Aorta (tissue), 5 donors: ENCODE measurements at places on chromosomes 5 and 9. TPM values are rescaled to one million over a fixed set of nuclear protein-coding genes. Genes with fewer than 3 reads are reported as not detected.

DNA sequence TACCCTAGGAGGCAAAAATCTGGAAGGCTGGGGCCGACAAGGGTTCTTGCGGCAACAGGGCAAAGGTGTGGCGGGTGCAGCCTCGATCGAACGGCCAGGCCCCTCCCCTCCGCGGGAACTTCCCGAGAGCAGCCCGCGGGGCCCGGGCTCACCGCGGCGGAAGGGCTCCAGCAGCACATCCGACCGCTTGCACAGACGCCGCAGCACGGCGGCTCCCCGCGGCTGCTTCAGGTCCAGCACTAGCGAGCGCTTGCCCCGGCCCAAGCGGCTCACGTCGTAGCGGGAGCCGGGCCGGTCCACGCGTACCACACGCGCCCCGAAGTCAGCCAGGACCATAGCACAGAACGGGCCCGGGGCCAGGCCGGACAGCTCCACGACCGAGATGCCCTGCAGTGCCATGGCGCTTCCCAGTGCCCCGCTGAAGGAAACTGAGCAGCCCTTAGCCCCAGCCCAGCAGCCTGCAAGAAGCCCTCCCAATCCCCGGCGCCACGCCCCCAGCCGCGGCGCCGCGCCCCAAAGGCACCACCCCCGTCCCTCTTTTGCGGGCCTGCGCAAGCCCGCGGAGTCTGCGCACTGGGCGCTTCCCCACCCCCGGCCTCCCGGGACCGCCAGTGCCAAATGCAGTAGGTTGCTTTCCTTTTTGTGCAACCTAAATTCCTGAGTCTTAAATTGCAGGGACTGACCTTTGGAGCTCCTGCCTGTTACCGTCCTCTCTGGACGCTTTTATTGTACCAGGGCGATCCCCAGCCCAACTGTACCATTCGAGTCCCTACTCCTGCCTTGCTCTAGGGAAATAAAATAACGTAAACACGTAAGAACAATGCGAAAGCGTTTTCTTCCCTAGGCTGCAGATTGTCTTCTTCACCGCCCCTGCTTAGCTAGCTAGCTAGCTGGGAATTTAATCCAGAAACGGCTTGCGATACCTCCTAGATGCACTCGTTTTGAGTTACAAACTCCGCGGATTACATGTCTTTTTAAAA, at the start of gene AMACR:
TSS of gene AMACR (minus strand) at position 430 of the 980 bp plus-strand sequence. CDS start at position 399, 31 bp downstream.
- no peaks in the 10 kb centered on the region for H3K36me3 ChIP-seq
- peak; percentile 97 for DNase-seq
- no peaks in the 10 kb centered on the region for H3K27me3 ChIP-seq

GRCh38 chr9:79280691-79281090, 291.1 kb upstream of the TLE4 start:
- no peaks in the 10 kb centered on the region for H3K27me3 ChIP-seq
- H3K4me1 ChIP-seq, result no peaks in the 10 kb centered on the region
- H3K27ac ChIP-seq, result no peak overlapping the region
- DNase-seq, result no peak
- H3K36me3 ChIP-seq, result no peaks in the 10 kb centered on the region
- no peak overlapping the region for H3K4me3 ChIP-seq

GRCh38 chr5:152358861-152359568, 46.1 kb downstream of the NMUR2 start:
- H3K4me3 ChIP-seq, result no peak overlapping the region
- H3K27ac ChIP-seq, result no peak overlapping the region
- H3K27me3 ChIP-seq, result no peaks in the 10 kb centered on the region
- H3K36me3 ChIP-seq, result no peaks in the 10 kb centered on the region
- DNase-seq, result no peak

DNA sequence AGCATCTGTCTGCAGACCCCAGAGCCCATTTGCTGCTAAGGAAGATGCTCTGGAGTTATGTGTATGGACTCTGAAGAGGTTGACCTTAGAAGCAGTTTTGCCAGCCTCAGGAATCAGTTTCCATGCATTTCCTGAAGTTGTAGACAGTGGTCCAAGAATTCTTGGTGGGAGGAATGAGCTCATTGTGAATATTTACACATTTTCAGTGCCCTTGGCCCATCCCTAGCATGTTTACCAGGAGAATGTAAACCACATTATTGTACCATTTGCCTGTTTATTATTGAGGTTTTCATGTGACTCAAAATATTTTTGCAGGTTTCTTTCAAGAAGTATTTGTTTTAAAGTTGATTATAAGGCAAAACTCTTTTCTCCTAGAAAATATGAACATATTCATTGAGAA, 93.8 kb downstream of the NXNL2 start:
- no peak for DNase-seq
- no peak overlapping the region for H3K4me3 ChIP-seq
- H3K36me3 ChIP-seq, result no peaks in the 10 kb centered on the region
- no peaks in the 10 kb centered on the region for H3K27me3 ChIP-seq
- H3K27ac ChIP-seq, result no peak overlapping the region

GRCh38 chr9:1462626-1463308, 412.6 kb downstream of the DMRT2 start:
- no peaks in the 10 kb centered on the region for H3K36me3 ChIP-seq
- H3K4me1 ChIP-seq, result no peaks in the 10 kb centered on the region
- no peak overlapping the region for H3K27ac ChIP-seq
- H3K27me3 ChIP-seq, result no peaks in the 10 kb centered on the region

DNA sequence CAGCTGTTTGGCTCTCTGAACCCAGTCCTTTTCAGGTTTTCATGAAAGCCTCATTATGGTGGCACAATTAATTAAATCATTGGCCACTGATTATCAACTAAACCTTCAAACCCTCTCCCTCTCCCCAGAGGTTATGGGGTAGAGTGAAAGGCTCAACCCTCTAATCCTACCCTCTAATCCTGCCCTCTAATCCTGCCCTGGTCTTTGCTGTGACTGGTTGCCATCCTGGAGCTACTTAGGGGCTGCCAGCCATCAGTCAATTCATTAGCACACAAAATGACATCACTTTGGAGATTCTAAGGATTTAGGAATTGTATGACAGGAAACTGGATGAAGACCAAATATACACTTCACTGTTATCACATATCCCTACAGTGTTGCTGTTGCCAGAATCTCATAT, 36.1 kb downstream of the ANKS6 start:
- H3K4me3 ChIP-seq, result no peak overlapping the region
- H3K27ac ChIP-seq, result no peak overlapping the region
- peaks cover 11% of the 10 kb centered on the region for H3K36me3 ChIP-seq
- no peaks in the 10 kb centered on the region for H3K4me1 ChIP-seq
- H3K27me3 ChIP-seq, result no peaks in the 10 kb centered on the region

DNA sequence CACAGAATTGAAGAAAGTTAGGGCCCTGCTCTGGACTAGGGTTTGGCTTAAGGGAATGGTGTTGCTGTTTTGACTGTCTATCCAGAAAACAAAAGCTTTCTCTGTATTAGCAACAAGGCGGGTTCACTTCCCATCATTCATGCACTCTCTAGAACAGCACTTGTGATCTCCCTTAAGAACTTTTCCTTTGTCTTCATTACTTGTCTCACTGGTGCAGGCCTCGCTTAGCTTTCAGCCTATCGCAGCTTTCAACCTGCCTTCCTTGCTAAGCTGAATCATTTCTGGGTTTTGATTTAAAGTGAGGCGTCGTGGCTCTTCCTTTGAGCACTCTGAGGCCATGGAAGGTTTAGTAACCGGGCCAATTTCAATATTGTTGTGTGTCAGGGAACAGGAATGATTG, 35.2 kb upstream of the LPCAT1 start:
- H3K4me3 ChIP-seq, result no peak overlapping the region
- no peak for DNase-seq
- no peaks in the 10 kb centered on the region for H3K4me1 ChIP-seq
- H3K36me3 ChIP-seq, result no peaks in the 10 kb centered on the region
- no peak overlapping the region for H3K27ac ChIP-seq

Gene IDNK
- 6.3 TPM for total RNA-seq

Gene CDKN2B-AS1
- total RNA-seq, result 0.58 TPM

DNA sequence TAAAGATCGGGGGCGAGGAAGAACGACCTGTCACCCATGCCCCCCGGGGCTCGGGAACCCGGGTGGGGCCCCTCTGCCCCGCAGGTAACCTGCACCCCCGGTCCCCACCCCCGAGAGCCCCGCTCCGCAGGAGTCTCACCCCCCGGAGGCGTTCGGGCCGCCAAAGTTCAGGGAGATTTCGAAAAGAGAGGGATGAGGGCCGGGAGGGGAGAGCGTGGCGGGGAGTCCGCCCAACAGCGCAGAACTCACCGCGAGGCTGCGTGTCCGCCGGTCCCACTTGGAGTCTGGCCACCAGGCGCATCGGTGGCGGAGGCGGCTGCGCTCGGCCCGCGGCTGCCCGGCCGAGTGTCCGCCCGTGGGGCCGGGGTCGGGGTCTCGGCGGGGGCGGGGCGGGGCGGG, at the start of gene PHF19:
TSS of gene PHF19 (minus strand) at position 347 of the 399 bp plus-strand sequence. CDS start 2,447 bp downstream, outside the sequence.
- H3K4me1 ChIP-seq, result no peaks in the 10 kb centered on the region
- H3K4me3 ChIP-seq, result peak within 1 kb of the TSS; percentile 92
- DNase-seq, result peak; percentile 70
- H3K27ac ChIP-seq, result peak within 1 kb of the TSS; percentile 68
- no peaks in the 10 kb centered on the region for H3K27me3 ChIP-seq

DNA sequence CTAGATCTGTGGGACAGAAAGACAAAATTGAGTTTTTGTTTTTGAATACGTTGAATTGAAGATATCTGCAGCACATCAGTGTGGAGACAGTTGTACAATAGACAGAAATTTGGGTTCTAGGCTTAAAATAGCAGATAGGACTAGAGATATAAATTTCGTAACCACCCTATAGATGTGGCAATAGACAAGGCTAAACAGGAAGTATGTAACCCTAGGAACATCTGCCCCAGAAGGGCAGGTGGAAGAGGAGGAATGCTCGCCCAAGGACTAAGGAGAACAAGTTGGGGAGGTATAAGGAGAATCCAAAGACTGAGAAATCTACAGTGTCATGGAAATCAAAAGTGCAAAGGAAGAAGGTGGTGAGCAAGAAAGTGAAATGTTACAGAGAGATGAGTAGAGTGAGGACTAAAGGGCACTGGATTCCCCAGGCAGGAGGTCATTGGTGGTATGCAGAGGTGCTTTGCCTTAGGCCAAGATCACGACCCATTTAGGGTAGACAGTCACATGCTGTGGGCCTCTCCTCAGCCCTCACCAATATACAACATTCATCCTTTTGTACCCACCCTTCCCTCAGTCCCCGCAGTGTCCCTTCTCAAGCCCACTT, 109.1 kb upstream of the ELL2 start:
- no peaks in the 10 kb centered on the region for H3K27me3 ChIP-seq
- no peak overlapping the region for H3K27ac ChIP-seq
- H3K4me3 ChIP-seq, result no peak overlapping the region
- H3K4me1 ChIP-seq, result no peaks in the 10 kb centered on the region

DNA sequence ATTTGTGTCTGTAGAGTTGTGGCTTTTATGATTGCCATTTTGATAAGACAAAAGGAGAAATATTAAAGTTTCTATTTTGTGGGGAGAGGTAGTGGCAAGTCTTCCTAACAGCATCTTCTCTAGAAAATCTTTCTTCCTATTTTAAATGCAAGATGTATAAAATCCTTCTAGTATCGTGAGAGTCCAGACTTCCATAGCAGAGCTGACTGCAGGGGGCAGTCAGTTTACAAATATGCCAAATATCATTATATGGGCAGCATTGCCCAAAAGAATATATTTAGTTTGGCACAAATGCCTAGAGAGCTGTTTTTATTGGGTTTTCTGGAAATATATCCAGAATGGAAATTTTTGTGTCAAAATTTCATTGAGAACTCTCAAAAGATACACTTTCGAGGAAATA, 82.1 kb upstream of the ALDH1A1 start:
- H3K27ac ChIP-seq, result no peak overlapping the region
- no peaks in the 10 kb centered on the region for H3K36me3 ChIP-seq
- no peak for DNase-seq
- no peak overlapping the region for H3K4me3 ChIP-seq

DNA sequence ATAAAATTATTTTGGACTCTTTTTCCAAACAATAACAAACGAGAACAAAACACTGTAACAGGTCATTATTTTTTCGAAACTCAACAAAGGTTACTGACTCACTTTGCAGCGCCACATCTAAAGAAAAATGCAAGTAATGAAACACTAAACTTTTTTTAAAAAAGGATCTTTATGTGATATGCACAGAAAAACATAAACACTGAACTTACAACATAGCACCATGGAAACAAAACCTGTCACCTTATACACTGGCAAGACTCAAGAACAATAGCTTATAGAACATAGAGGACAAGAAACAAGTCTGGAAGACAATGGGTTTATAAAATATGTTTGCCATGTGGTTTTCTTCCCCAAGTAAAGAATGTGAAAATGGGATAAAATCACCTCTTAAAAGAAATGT, 85.2 kb downstream of the AUH start:
- no peak for DNase-seq
- H3K27ac ChIP-seq, result no peak overlapping the region
- H3K36me3 ChIP-seq, result no peaks in the 10 kb centered on the region
- H3K4me1 ChIP-seq, result no peaks in the 10 kb centered on the region

Gene CDX1
- not detected for total RNA-seq

DNA sequence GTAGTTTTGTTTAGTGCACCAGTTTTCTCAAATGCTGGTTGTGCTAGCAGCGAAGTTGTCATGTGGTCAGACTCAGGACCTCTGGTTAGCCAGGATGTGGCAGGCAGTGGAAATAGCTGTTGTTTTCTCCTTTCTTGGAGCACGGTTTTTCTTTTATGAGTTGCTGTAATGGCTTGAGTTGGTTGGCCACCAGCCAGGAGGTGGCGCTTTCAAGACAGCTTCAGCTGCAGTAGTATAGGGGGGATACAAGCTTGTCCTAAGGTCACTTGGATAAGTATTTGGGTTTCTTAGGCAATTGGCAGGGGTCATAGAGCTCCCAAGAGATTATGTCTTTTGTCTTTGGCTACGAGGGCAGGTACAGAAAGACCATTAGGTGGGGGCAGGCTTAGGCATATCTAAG, 274.2 kb upstream of the TARS1 start:
- H3K27me3 ChIP-seq, result no peaks in the 10 kb centered on the region
- H3K4me3 ChIP-seq, result no peak overlapping the region
- H3K36me3 ChIP-seq, result no peaks in the 10 kb centered on the region
- no peak overlapping the region for H3K27ac ChIP-seq

GRCh38 chr5:1285141-1285540, 9.7 kb downstream of the TERT start:
- DNase-seq, result no peak
- no peak overlapping the region for H3K4me3 ChIP-seq
- H3K27me3 ChIP-seq, result no peaks in the 10 kb centered on the region

Gene TCF7
- total RNA-seq, result 4.4 TPM

DNA sequence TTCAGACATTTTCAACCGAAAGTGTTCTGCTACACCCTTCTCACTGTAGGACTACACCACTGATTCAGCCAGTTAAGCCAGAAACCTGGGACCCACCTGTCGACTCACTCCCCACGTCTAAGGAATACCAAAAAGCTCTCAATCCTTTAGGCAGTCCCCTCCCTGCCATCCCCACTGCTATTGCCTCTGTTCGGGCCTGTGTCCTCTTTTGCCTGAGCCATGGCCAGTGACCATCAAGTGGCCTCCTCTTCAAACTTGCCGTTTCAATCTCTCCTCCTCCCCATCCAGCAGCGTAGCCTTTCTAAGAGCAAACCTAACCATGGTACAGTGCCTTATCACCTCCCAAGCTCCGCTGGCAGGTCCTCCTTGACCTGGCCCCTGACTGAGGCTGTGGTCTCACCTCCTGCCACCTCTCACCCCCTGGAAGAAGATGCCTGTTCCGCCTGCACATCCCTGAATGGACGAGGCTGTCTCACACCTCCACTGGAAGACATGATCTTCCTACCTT, 64.1 kb downstream of the GALNT12 start:
- no peak overlapping the region for H3K4me3 ChIP-seq
- no peak overlapping the region for H3K27ac ChIP-seq
- DNase-seq, result no peak
- H3K27me3 ChIP-seq, result no peaks in the 10 kb centered on the region
- no peaks in the 10 kb centered on the region for H3K4me1 ChIP-seq
